OCI-LY7 (cell line): ENCODE measurements at places on chromosomes 6 and 20. TPM values are rescaled to one million over a fixed set of nuclear protein-coding genes. Genes with fewer than 3 reads are reported as not detected.
A peak's percentile ranks its signal among the peaks of the same experiment; 100 is the strongest.

SCRT2 gene
- not detected in 2 replicates for total RNA-seq

AKAP7 gene
- 6.9 and 11.0 TPM in 2 replicates for total RNA-seq

TOX2 gene
- total RNA-seq = 0.23 and 0.39 TPM in 2 replicates

KHDC1 gene
- total RNA-seq = 22.3 and 22.6 TPM in 2 replicates

PDYN gene
- total RNA-seq = not detected in 2 replicates

OTOR gene
- not detected in 2 replicates for total RNA-seq

- no peak for DNase-seq
Observed at GRCh38 chr6:21227486-21227885, 366.1 kb upstream of the SOX4 start.

- DNase-seq = no peak
Observed at GRCh38 chr20:45341939-45342854, 6.0 kb downstream of the SDC4 start.

DNA sequence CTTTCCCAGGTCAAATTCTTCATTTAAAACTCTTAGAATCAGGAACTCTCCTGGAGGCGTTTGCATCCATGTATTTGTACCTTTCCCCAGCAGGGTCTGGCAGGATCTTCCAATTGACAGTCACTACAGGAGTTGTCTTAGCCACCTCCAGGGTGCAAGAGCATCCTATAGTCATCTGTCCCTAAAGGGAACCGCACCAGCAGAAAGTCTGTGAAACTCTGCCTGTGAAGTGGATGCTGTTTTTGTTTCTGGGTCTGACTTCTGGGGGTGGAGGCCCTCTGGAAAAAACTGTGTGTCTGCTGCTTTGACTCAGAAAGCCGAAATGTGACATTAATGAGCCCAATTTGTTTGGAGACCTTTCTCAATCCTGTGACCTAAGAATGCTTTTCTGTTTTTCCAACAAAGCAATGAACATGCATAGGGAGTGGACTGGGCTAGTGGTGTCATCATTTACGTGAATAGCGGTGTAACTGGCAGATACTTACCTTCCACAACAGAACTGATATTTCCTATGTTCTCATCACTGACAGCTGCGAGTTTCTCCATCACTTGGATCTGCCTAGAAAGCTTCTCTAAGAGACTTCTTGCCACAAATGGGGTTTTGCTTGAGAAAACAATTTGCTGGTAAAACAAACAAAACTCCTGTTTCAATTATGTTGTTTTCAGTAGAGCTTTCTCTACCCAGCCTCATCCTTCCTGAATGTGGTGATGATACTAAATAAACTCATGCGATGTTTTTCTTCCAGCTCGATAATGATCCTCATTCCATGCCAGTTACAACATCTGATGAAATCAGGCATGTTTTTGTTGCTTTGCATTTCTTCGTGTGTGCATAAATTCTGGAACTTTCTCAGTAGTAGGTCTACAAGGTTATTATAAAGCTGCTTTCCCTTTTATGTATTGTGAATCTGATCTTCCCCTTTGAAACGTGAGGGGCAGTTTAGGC, 33.3 kb upstream of the ARMH2 start:
- no peak for DNase-seq

DNA sequence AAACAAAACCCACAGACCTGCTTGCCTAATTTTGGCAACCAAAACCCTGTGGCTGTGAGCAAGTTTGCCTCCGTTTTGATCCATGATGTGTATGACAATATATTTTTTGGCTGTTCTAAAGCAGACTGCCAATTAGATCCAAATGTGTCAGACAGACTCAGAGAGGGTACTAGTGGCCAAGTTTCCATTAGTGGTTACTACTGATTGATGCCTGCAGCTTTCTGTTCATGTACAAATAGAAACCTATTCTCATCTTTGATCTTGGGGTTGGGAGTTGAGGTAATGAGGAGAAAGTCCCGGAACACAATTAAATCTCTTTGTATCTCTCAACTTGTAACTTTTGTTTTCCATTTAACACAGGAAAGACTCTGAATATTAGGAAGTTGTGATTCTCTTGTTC, 100.9 kb downstream of the RNF144B start:
- no peak for DNase-seq

DNA sequence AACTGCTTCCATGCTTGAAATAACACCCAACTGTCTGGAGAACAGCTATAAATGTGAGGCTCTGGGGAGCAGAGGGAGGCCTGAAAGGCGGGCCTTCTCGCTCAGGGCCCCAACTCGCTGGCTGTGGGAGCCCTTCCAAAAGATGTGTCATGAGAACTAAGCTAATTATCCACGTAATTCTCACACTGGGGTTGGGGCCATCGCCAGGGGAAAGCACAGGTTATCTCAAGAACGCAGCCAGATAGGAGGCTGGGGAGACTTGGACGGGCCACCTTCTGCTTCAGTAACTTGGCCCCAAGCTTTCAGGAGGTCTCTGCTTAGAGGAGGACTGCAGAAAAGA, 1.6 kb downstream of the PXDC1 start:
- DNase-seq = no peak

DNA sequence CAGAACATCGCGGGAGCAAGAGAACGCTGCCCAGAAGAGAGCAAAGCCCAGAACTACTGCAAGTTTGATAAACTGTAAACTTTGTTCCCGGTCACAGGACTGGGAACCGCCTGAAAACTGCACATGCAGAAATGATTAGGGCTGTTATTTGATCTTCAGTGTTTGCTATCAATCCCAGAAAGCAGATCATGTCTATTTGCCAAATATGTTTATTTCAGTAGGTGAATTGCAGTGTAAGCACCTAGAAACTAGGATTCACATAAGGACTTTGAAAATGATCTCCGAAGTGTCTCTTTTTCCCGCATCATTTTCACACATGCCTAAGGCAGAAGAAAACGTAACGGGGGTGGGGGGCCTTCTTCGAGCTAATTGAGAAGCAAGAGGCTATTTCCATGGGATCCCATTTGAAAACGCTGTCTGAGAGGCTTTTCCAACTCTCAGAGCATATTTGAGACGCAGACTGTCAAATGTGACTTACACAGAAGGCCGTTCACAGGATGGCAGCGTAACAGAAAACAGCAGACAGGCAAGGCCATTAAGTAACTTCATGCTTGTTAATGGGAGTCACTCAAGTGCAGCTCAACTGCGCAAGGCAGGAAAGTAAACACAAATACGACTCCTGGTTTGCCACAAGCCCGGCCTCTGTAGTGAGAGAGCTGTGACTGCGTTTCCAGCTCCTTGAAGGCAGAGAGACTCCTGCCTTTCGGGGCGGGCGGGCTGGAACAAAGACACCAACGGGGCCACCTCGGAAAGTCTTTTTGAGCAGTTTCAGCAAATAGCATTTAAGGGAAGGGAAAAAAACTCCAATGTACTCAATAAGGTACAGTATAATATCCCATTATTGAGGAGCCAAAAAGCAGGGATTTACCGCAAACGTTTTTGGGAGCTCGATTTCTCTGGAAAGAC, 144.7 kb upstream of the ZNF217 start:
- DNase-seq = peak; percentile 48

- no peak for DNase-seq
Observed at GRCh38 chr20:51493346-51493791, 49.1 kb downstream of the NFATC2 start.

DNA sequence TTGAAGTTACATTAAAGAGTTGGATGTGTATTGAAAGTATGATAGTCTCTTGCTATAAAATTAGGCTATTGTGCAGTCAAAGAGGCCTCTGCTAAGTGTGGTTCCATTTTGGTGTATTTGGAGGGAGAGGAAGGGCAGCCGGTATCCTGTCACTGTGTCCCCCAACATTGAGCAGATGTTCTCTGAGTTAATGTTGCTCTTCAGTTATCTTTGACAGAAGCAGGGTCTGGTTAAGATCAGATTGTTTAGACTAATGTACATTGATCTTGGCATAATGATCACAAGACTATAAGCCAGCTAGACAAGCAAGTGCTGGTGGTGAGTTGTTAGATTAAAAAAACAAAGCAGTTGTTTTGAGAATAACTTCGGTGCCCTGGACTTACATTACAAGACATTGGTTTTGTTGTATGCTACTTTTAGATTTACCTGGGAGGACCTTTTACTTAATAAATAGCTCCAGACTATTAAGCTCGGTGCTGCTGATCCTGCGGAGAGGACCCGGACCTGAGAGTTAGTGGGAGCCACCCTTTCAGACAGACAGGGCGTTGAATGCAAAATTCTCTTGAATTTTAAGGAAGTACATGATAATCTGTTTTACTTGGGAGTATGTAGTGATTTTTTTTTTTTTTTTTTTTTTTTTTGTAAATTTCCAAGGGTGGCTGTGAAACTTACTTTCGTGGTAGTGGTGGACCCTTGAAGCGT, 97.8 kb downstream of the JARID2 start:
- DNase-seq = no peak
